ENCODE measurements at places on chromosomes 2 and 18.

GRCh38 chr18:5414546-5414945 is 119.0 kb upstream of the ZBTB14 start:
- no peak for DNase-seq

GRCh38 chr2:13819896-13820295 is 812.6 kb upstream of the LRATD1 start:
- DNase-seq: peak; percentile 2

DNA sequence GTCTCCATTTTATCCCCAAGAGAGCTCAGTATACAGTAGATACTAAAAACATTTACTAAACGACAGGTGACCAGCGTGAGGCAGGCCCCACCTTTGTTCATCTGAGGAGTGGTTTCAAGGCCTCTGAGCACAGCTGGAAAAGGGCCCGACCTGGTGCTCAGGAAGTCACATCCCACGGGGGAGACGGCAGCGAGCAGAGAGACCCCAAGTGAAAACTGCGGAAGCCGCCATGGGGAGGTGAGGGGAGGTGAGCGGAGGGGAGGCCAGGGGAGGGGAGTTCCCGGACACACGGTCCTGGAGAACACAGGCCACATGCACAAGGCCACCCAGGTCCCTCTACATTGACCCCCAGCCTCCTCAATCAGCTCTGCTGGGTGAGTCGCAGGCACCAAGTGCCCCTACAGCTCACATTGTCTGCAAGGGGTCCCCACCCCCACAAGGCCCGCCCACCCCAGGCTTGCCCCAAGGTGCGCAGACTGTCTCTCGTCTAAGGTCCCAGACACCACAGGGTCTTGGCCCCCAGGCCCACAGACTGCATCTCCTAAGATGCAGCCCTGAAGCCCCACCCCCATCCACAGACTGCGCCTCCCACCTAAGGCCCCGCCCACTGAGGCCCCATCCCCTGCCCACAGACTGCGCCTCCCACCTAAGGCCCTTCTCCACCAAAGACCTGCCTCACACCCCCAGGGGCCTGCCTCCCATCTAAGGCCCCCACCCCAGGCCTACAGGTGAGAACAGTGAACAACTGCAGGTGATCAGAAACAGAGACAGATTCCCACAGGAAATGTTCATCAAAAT is 19.1 kb downstream of the PARD6G start:
- DNase-seq: no peak

DNA sequence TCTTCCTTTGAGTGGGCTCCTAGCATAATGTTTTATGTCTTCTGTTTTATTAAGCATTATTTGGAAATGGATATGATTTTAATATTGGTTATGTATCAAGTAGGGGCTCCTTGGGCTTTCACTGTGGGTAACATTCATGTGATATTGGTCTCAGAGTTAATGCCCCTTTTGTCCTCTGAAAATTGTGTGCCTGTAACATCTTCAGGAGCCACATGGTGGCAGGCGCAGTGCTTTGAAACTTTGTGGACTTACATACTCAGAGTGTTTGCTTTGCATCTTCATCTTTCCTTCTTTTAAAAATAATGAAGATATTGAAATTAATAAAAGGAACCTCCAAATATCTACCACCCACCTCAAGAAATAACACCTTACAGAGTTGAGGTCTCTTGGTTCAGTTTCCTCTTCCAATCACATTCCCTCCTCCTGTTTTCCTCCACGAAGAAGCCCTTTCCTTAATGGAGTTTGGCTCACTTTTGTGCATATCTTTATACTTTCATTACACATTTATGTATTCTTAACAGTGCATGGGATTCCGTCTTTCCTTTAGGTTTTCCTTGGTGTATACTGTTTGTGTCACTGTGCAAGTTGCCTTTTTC is 73.5 kb downstream of the LIMS1 start:
- DNase-seq: peak; percentile 51

GRCh38 chr2:2788076-2788475 is 457.0 kb upstream of the MYT1L start:
- no peak for DNase-seq

DNA sequence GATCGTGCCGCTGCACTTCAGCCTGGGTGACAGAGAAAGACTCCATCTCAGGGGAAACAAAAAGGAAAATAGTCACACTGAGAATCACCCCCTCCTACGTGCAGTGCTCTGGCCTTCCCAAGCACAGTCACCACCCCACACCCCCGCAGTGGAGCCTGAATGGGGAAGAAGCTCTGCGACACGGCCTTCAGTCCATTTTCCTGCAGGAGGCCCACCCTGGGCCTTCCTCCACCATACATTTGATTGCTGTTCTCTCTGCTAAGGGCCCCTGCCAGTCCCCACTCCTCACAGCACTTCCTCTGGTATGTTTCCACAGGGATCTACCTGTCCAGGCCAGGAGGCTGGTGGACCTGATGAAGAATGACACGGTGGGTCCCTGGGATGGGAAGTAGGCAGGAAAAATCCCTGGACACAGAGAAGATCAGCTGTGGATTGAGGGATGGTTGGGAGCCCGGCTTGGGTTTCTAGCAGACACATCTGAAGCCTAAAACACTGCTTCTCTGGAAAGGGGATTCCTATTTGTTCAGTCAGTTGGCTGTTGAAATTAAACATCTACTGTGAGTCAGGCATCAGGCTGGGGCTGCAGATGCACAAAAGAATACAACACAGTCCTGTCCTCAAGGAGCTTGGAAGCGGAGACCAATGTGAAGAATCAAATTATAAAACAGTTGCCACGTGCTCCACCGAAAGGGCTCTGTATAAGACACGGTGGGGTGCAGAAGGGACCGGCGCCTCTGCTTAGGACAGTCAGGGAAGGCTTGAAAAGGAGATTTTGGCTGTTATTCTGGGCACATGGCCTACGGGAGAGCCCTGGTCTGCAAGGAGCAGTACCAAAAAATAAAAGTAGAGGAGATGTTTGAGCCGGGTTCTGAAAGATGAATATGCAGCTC is 82.2 kb downstream of the PLB1 start:
- DNase-seq: no peak

- peak; percentile 71 for DNase-seq
These were observed 28.2 kb upstream of the IL1R1 start for GRCh38 chr2:102114290-102114721.

- DNase-seq: no peak
These were observed 87.9 kb downstream of the MEIS1 start for GRCh38 chr2:66522611-66523376.

All from myocyte (in vitro differentiated cells).